Stimulated activated CD4-positive, alpha-beta T cell treated with anti-CD3 and anti-CD28 coated beads, Interleukin-4, amount 100 ng/mL, for 1 hour (primary cell): ENCODE measurements at places on chromosomes 5 and 9.

DNA sequence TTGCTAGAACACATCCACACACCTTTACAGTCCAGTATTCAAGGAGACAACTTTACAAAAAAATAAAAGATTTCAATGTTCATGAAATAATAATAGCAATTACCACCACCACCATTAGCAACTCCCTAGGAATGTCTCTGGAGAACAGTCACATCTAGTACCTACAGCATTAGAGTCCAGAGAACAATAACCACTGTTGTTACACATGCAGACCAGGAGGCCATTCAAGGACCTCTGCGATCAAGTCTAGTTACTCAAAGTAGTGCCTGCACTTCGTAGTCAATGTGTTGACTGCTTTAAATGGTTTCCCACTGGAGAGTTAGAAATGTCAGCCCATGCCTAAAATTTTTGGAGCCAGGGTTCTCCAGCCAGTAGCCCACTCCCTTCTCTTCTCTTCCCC is 244.4 kb downstream of the DEPDC1B start:
- no peak for DNase-seq

DNA sequence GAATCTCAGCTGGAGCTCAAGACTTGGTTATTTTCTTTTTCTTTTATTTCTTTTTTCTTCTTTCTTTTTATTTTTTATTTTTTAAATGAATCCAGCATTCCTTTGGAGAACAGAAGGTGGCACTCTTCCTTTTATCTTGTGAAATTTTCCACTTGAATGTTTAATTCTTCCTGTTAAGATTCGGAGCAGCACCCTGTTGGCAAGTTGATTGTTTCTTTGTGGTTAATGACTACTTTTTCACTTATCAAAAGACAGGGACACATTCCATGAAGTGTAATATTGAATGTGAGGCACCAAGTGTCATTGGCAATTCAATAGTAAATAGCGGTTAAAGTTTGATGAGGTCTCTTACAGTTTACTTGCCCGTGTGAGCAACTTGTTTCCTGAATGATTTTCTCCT is 240.5 kb upstream of the CHD1 start:
- no peak for DNase-seq

DNA sequence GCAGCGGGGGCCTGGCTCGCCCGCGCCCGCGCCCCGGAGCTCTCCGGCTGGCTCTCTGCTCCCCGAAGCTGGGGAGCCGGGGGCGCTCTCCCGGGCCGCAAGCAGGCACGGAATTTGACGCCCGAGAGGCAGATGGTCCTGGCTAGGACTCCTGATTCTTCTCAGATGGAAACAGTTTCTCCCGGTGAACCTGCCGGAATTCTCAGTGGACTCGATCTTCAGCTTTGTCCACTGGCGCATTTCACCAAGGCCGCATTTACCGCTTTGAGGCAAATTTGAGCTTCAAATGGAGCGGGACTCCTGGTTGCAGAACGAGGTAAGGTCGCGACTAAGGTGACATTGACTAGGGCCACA is 305.7 kb upstream of the KCNN2 start:
- DNase-seq, result no peak

GRCh38 chr5:132500931-132501628 is 10.5 kb upstream of the IRF1 start:
- peak; percentile 65 for DNase-seq

DNA sequence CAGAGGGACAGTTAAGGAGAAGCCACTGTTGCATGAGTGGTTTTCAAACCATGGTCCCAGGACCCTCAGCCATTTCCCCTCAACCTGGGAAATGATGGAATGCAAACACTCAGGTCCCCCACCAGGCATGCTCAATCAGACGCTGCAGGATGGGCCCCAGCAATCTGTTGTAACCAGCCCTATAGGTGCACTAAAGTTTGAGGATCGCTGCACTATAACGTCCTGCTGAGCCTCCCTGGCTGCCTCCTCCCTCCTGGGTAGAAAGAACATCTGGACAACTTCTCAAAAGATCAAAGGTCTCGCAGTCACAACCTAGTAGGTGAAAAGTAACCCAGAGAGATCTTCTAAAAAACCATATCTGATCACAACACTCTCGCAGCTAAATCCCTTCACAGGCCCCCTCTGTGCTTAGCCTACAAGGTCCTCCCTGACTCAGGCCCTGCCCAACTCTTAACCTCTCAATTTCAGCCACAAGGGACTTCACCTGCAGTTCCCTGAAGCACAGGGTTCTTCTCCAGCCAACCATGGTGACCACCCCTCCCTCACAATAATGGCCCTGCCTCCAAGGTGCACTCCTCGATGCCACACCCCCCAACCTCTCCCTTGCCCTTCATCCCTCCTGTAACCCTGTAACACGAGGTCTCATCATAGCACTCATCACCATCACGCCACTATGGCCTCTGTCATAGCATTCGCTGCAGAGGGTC is 3.5 kb downstream of the SHB start:
- DNase-seq, result no peak

GRCh38 chr5:93608855-93609254 is 25.8 kb downstream of the NR2F1 start:
- DNase-seq, result no peak

DNA sequence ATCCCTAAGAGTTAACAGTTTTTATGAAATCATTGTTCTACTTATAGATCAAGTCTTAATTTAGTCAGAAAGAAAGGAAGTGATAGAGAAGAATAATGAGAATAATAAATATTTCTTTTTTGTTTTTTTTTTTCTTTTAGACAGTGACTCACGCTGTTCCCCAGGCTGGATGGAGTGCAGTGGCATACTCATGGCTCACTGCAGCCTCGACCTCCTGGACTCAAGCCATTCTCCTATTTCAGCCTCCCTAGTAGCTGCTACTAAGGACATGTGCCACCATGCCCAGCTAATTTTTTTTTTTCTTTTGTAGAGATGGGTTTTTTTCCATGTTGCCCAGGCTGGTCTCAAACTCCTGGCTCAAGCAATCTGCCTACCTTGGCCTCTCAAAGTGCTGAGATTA is 11.0 kb downstream of the IFNA21 start:
- DNase-seq, result no peak

- no peak for DNase-seq
These were observed 43.8 kb downstream of the KCNT1 start for GRCh38 chr9:135745686-135746324.

DNA sequence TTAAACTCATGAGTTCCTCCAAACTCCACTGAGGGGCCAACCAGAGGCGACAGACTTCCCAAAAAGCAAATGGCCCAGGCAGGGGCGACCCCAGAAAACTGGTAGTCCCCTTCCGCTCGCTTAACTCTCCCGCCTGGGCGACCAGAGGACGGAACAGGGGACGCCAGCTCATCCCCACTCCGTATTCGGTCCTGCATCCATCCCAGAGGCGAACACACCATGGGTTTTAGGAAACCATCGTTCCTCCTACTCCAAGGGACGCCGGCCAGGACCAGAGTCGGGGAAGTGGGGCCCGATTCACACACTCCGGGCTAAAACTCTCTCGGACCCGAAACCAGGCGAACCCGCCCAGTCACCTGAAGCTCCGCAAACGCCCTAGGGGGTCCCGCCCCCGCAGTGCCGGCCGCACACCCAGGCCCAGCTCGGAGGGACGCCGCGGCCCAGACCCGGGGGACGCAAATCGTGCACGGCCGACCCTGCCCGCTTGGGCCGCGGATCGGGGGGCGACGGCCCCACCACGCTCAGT is 478 bp downstream of the TEX10 start:
- DNase-seq, result peak; percentile 33

GRCh38 chr5:149297340-149298025 is 25.8 kb downstream of the AFAP1L1 start:
- DNase-seq, result no peak

- DNase-seq, result no peak
These were observed 164.0 kb upstream of the CCDC152 start for GRCh38 chr5:42592401-42593140.

DNA sequence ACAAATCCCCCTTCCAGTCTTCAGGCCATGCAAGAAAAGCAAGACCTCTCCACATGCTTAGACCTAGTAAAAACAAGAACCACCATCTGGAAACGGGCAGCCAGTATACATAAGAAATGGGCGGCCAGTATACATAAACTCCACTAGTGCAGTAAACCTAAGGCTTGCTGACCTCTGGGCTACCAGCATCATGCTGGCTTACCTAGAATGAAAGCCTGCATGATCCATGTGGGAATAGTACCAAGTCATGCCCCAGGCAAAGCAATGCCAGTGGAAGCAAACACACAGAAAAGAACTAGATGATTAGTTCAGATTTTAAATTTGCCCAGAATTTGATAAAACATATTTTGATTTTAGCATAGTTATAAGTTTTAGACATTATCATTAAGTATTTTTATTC is 1346.4 kb downstream of the EFNA5 start:
- no peak for DNase-seq

DNA sequence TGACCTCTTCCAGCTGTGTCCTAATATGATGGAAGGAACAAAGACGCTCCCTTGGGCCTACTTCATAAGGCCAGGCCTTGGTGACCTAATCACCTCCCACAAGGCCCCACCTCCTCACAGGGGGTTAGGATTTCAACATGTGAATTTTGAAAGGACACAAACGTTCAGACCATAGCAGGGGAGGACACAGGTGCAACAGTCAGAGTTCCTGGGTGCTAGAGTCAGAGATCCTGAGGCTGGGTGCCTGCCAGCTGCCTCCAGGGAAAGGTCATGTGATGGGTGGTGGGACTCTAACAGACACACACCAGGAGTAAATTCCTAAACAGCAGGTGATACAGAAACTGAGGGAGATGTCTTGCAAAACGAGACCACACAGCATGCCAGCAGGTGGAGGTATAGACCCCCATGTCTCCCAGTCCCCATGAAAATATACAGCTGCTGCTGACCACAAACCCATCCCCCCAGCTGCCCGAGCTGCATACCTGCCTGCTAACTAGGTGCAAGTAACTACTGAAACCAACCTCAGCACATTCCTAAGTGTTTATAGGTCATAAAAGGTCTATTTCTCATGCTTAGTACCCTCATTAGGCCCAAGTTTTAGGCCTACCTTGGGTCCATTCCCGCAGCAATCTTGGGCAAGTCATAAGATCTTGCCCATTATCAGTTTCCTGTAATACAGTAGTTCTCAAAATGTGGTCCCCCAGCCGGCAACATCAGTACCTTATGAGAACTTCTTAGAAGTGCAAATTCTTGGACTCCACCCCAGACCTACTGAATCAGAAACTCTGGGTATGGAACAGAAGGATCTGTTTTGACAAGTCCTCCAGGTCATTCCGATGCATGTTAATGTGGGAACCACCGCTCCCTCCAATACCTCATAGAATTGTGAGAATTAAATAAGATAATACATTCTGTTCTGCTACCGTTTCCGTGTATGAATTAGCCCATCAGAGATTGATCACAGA is 245.3 kb downstream of the ENC1 start:
- DNase-seq, result no peak

GRCh38 chr5:178279026-178279722 is 46.6 kb upstream of the PHYKPL start:
- DNase-seq, result no peak

DNA sequence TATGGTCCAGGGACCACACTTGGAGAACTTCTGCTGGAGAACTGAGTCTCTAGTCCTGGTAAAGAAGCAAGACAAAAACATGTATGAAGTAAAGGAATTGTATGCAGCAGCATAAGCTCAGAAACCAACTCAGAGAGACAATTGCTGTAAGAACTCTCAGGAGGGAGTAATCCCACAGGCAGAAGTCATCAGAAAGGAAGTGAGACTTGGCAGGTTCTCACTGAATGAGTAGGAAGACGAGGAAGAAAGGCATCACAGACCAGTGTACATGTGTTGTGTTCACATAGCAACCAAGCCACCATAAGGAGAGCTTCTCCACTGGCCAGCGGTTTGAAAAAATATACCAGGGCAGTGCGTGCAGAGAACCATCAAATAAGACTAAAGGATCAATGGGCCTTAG is 57.9 kb upstream of the FST start:
- DNase-seq, result no peak

DNA sequence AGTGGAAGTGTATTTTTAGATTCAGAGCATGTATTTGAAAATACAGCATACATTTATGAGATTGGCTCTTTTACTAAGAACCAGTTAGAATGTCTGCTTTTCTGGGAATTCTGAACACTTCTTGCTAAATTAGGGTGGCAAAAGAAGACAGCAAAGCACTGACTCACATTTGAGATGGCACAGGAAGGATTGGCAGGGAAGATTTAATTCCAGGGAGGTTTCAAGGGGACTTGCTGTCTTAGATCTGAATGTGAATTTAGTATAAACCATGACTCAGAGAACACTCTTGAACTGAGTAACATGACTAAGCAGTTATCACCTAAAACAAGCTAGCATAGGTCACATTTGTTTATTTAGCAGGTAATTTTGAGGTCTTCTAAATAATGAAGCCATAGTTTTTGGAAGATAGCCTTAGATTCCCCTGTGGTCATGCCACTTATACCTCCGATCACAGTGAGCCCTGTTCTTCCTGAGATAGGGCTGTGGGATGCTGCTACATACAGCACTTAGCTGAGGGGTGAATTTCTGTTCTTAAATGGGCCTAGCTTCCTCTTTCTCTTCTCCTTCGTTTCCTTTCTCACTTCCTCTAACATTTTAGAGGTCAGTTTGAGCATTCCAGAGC is 173.8 kb downstream of the PCSK1 start:
- no peak for DNase-seq

GRCh38 chr9:3700772-3701171 is 175.0 kb upstream of the RFX3 start:
- no peak for DNase-seq

GRCh38 chr5:67094476-67095300 is 101.9 kb downstream of the CD180 start:
- no peak for DNase-seq

- no peak for DNase-seq
These were observed 18.8 kb upstream of the ANKRD33B start for GRCh38 chr5:10545084-10545483.

GRCh38 chr9:98896632-98897031 is 47.1 kb upstream of the COL15A1 start:
- DNase-seq, result no peak

- DNase-seq, result no peak
These were observed 1.3 kb upstream of the ERMP1 start for GRCh38 chr9:5834214-5834613.

GRCh38 chr5:158195416-158196210 is 336.7 kb upstream of the CLINT1 start:
- no peak for DNase-seq

GRCh38 chr5:176388003-176388443 is 375 bp downstream of the NOP16 start:
- DNase-seq, result no peak

DNA sequence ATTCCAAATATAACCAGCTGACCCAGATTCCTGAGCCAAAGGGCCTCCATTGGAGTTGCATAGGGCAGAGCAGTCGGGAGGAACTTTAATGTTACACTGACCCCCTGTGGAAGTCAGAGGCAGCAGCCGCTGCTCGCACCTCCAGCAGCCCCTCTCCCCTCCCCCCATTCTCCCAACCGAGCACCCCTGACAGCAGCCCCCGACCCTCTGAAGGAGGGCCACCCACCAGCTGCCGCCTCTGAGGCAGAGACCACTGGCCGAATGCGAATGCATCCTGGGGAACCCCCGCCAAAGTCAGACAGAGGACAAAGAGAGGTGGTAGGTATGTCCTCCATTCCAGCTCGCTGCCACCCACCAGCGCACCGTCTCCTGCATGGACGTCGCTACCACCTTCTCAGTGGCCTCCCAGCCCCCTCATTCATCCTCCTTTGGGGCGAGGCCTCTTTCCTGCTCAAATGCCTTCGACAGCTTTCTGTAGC is 231.0 kb downstream of the CDK5RAP2 start:
- no peak for DNase-seq
